ENCODE measurements at places on chromosomes 12 and 14.
A peak's percentile ranks its signal among the peaks of the same experiment; 100 is the strongest.

DNA sequence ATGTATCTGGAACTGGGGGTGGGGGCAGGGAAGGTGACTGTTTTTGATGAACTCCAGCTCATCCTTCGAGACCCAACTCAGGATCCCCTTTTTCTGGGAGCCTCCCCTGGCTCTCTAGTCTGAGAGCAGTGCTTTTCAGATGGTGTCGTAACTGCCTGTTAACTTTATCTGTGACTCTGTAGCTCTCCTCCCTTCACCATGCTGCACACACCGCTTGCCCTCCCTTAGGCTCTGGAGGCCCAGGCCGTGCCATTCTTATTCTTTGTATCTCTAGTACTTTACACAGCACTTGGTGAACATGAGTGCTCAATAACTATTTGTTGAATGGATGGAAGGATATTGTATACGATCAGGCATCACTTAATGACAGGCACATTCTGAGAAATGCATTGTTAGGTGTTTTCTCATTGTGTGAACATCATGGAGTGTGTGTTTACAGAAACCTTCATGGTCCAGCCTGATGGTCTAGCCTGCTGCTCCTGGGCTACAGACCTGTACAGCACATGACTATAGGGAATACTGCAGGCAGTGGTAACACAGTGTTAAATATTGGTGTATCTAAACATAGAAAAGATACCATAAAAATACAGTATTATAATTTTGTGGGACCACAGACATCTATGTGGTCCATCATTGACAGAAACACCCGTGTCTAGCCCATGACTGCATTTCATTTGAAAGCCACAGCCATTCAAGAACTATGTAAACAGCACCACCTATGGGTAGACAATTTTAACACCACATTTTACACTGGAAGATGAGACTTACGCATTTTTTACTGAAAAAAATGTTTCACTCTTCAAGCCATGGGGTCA lies 91.8 kb downstream of the EML1 start:
- H3K27ac ChIP-seq = no peak overlapping the region
- H3K36me3 ChIP-seq = no peaks in the 10 kb centered on the region
- H3K27me3 ChIP-seq = peaks cover 1% of the 10 kb centered on the region

- H3K4me1 ChIP-seq = no peaks in the 10 kb centered on the region
- H3K4me3 ChIP-seq = no peak overlapping the region
- no peaks in the 10 kb centered on the region for H3K36me3 ChIP-seq
- DNase-seq = no peak
Observed at GRCh38 chr14:25042362-25043299, 7.3 kb downstream of the STXBP6 start.

- DNase-seq = no peak
- H3K27ac ChIP-seq = no peak overlapping the region
- peaks cover 2% of the 10 kb centered on the region for H3K27me3 ChIP-seq
Observed at GRCh38 chr12:113762155-113762881, 203.8 kb downstream of the RBM19 start.

GRCh38 chr12:131862084-131862441 lies 32.4 kb upstream of the ULK1 start:
- H3K27me3 ChIP-seq = no peaks in the 10 kb centered on the region
- no peaks in the 10 kb centered on the region for H3K36me3 ChIP-seq
- no peak for DNase-seq

DNA sequence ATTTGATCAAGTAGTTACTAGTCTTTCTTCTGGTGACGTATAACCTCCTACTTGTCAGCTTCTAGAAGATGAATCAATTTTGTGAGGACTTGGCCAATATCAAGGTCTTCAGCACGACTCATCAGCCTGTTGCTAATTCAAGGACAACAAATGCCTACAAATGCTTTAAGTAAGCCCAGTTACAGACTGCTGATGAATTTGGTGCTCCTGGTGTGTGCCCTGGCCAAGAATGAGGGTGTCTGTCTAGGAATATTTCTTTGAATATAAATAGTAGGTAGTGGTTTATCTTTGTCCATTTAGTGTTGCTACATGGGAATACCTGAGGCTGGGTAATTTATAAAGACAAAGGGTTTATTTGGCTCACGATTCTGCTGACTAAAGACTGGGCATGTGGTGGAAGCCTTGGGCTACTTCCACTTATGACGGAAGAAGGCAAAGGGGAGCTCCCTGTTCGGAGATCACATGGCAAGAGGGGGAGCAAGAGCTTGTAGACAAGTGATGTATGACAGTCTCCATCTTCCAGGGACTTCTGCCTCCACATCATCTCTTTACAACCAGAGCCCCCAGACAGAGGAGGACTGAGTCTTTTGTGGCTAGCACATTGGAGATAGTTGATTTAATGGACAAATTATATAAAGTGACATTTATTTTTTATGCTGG lies 180.2 kb downstream of the CRADD start:
- H3K27ac ChIP-seq = no peak overlapping the region
- H3K27me3 ChIP-seq = no peaks in the 10 kb centered on the region
- H3K4me1 ChIP-seq = no peaks in the 10 kb centered on the region
- DNase-seq = no peak

- H3K36me3 ChIP-seq = no peaks in the 10 kb centered on the region
- H3K4me1 ChIP-seq = peaks cover 14% of the 10 kb centered on the region
- no peak overlapping the region for H3K27ac ChIP-seq
- peaks cover 5% of the 10 kb centered on the region for H3K27me3 ChIP-seq
- H3K4me3 ChIP-seq = peak overlapping the region; percentile 75
- peak; percentile 40 for DNase-seq
Observed at GRCh38 chr14:50666772-50667683, 1.1 kb downstream of the SAV1 start.

DNA sequence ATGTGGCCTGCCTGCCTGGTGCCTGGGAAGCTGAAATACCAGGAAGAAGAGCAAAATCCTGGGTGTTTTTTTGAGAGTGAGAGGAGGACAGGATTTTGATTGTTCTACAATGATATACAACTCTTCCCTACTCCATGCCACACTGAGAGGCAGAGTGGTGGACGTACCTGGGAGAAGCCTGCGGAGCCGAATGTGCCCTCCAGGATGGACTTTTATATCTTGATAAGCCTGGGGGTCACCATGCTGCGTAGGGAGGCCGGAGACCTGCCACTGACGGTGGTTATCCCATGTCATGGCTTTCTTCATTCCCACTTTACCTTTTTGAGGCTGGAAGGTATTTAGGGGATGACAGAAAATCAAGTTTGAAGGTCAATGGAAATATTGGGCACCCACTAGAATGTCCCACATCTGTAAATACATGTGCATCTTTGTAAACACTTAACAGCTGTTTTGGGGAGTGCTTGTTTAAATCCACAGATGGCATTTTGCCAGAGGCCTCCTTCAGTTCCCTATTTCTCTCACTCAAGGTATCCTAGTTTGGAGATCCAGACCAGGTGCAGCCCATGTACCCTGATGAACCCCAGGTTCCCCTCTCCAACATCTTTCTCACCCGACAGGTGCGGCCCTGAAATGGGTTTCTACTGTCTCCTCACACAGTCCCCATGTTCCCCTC lies 1.1 kb upstream of the GLT1D1 start:
- no peaks in the 10 kb centered on the region for H3K36me3 ChIP-seq
- no peak overlapping the region for H3K4me3 ChIP-seq
- no peak for DNase-seq
- no peaks in the 10 kb centered on the region for H3K4me1 ChIP-seq
- H3K27me3 ChIP-seq = no peaks in the 10 kb centered on the region
- H3K27ac ChIP-seq = no peak overlapping the region

DNA sequence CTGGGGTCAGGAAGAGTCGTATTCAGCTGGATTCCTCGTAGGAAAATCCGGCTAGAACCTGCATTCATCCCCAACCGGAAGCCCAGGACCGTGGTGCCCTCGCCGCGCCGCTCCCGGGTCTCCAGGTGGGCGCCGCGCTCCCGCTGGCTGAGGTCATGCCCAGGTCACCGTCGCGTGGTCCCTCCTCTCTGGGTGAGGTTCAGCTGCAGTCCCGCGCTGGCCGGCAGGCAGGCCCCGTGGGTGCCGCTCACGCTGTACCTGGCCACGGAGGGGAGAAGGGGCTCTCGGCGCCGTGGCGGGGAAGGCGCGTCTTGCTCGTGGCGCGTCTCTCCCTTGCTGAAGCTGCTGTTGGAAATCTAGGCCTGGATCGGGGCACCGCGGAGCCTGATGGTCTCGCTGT lies 44.5 kb downstream of the LRTM2 start:
- no peak for DNase-seq
- no peak overlapping the region for H3K4me3 ChIP-seq
- no peak overlapping the region for H3K27ac ChIP-seq
- H3K27me3 ChIP-seq = peaks cover 4% of the 10 kb centered on the region

GRCh38 chr12:40010899-40011774 lies 94.7 kb downstream of the SLC2A13 start:
- H3K27me3 ChIP-seq = no peaks in the 10 kb centered on the region
- H3K36me3 ChIP-seq = no peaks in the 10 kb centered on the region
- H3K4me1 ChIP-seq = peaks cover 5% of the 10 kb centered on the region
- H3K4me3 ChIP-seq = peak overlapping the region; percentile 61
- no peak overlapping the region for H3K27ac ChIP-seq

DNA sequence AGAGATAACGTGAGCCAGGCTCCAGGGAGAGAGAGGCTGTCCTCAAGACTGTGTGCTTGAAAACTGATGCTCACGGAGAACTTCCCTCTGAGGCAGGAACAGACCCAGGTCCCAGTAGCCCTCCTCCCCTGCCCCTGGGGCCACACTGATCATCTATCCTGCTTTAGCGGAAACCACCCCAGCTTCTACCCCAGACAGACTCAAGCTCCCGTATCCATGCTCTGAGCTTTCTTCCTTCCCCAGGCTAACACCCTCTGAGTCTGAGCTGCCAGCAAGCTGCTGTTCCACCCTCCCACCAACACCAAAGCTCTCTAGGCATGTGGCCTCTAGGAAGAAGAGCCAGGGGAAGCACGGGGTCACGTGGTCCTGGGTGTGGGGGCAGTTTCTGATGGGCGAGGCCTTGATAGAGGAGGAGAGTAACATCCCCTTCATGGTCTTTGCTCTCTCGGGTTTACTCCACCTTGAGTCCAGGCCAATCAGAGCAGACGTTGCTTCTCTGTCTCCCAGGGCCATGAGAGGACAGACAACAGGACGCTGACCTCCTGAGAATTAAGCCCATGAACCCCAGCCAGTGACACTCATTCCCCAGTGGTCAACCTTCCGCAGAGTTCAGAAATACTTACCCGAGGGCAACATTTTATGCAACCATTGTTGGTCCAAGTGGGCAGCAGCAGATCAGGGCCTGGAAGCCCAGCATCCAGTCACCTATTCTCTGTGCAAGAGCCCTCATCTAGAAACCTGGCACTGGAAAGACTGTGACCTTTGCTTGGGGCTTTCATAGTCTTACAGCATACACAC lies 1.4 kb downstream of the PCK2 start:
- H3K4me1 ChIP-seq = peaks cover 22% of the 10 kb centered on the region
- peak overlapping the region; percentile 82 for H3K4me3 ChIP-seq
- peak overlapping the region; percentile 86 for H3K27ac ChIP-seq
- DNase-seq = peak; percentile 84
- H3K36me3 ChIP-seq = peaks cover 22% of the 10 kb centered on the region

GRCh38 chr12:94532490-94533422 lies 73.1 kb upstream of the CEP83 start:
- H3K4me1 ChIP-seq = no peaks in the 10 kb centered on the region
- H3K4me3 ChIP-seq = no peak overlapping the region
- H3K36me3 ChIP-seq = no peaks in the 10 kb centered on the region
- H3K27me3 ChIP-seq = peaks cover 3% of the 10 kb centered on the region

DNA sequence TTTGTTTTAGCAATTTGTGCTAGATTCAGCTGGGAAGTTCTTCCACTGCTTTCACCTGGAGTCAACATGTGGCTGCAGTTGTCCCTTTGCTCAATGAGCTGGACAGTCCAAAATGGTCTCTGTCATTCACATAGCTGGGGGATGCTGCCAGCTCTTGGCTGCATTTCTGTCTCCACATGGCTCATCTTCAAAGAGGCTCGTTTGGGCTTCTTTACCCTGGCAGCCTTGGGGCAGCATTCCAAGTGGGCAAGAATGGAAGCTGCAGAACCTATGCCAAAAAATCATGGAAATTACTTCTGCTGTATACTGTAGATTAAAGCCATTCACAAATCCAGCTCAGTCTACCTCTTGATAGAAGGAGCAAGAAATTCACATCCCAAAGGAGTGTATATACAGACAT lies 199.1 kb downstream of the SLC5A8 start:
- H3K27me3 ChIP-seq = no peaks in the 10 kb centered on the region
- no peaks in the 10 kb centered on the region for H3K4me1 ChIP-seq
- no peaks in the 10 kb centered on the region for H3K36me3 ChIP-seq

GRCh38 chr12:1201030-1201429 lies 210.0 kb downstream of the ERC1 start:
- no peaks in the 10 kb centered on the region for H3K27me3 ChIP-seq
- no peak overlapping the region for H3K27ac ChIP-seq
- H3K36me3 ChIP-seq = no peaks in the 10 kb centered on the region
- no peak overlapping the region for H3K4me3 ChIP-seq

DNA sequence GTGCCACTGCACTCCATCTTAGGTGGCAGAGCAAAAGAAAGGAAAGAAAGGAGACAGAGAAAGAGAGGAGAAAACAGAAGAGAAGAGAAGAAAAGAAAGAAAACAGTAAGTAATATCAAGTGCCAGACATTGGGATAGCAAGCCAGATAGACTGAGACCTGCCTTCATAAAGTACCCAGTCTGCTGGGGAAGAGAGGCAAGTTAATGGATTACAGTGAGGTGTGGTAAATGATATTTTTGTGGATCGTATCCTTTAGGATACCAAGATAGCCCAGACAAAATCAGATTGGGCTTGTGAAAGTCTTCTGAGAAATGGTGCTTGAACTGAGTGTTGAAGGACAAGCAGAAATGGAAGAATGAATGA lies 1.5 kb upstream of the SPTSSA start:
- H3K4me1 ChIP-seq = peaks cover 11% of the 10 kb centered on the region
- H3K4me3 ChIP-seq = no peak overlapping the region
- H3K27ac ChIP-seq = no peak overlapping the region
- no peak for DNase-seq
- no peaks in the 10 kb centered on the region for H3K27me3 ChIP-seq

GRCh38 chr12:124713436-124714082 lies 146.1 kb upstream of the NCOR2 start:
- DNase-seq = no peak
- H3K4me3 ChIP-seq = peak overlapping the region; percentile 73
- H3K36me3 ChIP-seq = no peaks in the 10 kb centered on the region
- H3K4me1 ChIP-seq = peaks cover 18% of the 10 kb centered on the region

DNA sequence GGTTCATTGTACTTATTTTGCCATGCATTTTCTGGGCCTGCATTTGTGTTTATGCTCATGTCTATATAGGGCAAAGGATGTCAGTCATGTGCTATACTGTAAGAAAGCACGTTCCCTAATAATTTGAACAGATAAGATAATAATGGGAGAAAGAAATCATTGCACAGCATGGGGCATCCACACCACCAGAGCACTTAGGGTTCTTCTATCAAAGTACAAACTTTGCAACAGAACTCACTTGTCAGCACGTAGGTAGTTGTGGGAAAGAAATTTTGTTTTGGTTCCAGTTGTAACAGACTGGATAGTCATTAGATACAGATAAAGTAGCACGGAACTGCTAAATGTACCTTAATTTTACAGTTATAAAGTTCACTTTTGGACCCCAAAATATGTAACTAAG lies 10.1 kb downstream of the PPP1CC start:
- no peak overlapping the region for H3K27ac ChIP-seq
- peaks cover 60% of the 10 kb centered on the region for H3K4me1 ChIP-seq
- H3K36me3 ChIP-seq = peaks cover 72% of the 10 kb centered on the region
- no peak for DNase-seq
- peak overlapping the region; percentile 9 for H3K4me3 ChIP-seq
- no peaks in the 10 kb centered on the region for H3K27me3 ChIP-seq

All from CD4-positive, CD25-positive, alpha-beta regulatory T cell (primary cell).